Activated naive CD8-positive, alpha-beta T cell treated with anti-CD3 and anti-CD28 coated beads, Interleukin-2, amount 10 ng/mL, durations not matched to agents 7 days and 5 days (primary cell): ENCODE measurements at places on chromosomes 2 and 18.

DNA sequence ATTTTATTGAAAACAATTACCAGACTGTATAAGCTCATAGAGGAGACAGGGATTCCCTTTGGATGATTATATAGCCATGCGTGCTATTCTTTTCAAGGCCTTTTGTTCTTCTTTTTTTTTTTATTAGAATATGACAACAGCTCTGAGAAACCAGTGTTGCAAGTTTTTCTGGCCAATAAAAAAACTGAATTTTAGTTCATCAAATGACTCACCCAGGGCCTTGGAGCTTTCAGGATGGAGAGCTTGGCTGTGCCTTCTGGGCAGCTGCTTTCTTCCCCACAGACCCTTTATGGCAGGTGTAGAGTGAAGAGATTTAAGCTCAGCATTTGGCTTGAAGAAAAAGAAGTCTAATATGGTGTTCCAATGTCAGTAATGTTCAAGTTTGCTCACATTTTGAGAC, 497.9 kb upstream of the FANCL start:
- DNase-seq, result no peak

DNA sequence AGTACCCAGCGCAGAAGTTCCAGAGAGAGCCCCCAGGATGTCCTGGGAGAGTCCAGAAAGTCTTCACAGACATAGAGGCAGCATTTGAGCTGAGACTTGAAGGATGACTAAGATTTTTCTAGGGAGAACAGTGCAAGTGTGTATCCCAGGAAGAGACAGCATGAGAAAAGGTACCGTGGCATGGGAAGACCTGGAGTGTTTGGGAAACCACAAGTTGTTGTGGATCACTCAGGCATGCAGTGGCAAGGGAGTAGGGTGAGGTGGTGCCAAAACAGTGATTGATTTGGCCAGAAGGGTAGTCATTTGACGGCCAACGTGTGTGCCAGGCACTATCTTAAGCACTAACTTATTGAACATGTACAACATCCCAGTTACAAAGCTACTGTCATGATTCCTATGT, 24.5 kb upstream of the KCNK3 start:
- DNase-seq, result no peak

DNA sequence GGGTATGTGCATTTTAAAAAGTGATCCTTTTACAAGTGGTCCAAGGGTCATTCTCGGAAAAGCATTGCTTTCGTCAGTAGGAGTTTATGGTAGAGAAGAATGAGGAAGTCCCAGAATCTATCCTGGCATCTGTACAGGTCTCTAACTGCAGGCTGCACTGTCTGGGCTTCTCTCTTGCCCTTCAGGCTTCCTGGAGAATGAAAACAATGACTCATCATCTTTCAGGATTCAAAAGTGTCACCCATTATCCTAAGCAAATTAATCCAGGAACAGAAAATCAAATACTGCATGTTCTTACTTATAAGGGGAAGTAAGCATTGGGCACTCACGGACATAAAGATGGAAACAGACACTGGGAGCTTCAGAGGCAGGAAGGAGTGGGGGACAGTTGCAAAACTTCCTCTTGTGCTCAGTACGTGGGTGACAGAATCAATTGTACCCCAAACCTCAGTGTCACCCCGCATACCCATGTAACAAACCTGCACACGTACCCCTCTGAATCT, 60.2 kb upstream of the TXNDC2 start:
- DNase-seq, result no peak

GRCh38 chr2:235678712-235679111, 184.9 kb downstream of the AGAP1 start:
- no peak for DNase-seq

- no peak for DNase-seq
Measured at GRCh38 chr2:210686401-210686800, 130.0 kb downstream of the CPS1 start.

DNA sequence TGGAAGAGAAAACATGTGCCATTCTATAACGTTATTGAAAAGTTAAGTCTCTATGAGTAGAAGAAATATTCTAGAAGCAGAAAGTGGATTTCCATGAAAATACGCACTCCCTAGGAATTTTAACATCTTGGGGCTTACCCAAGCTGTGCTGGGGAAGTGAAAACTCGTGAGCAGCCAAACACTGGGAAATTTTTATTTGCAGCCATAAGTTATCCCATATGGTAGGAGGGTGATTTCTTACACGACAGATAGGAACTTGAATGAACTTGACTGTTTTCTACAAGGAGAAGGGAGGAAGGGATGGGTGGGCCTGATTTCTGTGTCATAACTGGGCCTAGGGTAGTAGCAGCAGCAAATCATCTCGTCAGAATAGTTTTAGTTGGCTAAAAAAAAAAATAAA, 272.6 kb downstream of the ETAA1 start:
- DNase-seq, result no peak
